NCI-H1694 treated with DMSO at 0.1 percent for 48 hours (cell line): ENCODE measurements at places on chromosomes 3 and 15.

- DNase-seq = no peak
These were observed 44.8 kb downstream of the CMTM8 start for GRCh38 chr3:32283304-32283703.

- no peak for DNase-seq
These were observed 3.9 kb downstream of the VWA5B2 start for GRCh38 chr3:184233127-184233843.

DNA sequence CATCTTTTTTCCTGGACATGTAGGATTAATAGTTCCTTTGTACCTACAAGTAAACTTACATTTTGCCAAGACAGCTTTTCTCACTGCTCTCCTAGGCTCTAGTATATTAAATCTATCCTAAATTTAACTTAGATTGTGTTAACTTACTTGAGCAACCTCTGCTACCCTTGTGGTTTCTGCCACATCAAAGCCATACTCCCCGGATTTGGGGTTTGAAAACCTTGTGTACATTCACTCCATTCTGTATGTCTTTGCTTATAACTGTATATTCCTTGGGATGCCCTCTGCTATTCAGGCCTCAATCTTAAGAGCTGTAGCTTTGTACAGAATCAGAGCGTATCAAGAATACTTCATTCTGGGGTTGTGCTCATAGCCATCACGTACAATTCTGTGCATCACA, 60.4 kb downstream of the ARIH1 start:
- no peak for DNase-seq

- DNase-seq = no peak
These were observed 2.7 kb downstream of the SPESP1 start for GRCh38 chr15:68933001-68933400.

- no peak for DNase-seq
These were observed 368.2 kb downstream of the GBE1 start for GRCh38 chr3:81393251-81393650.

GRCh38 chr3:172094621-172095557, 55.5 kb downstream of the FNDC3B start:
- no peak for DNase-seq

- no peak for DNase-seq
These were observed 270.4 kb upstream of the CTDSPL start for GRCh38 chr3:37591116-37591781.

DNA sequence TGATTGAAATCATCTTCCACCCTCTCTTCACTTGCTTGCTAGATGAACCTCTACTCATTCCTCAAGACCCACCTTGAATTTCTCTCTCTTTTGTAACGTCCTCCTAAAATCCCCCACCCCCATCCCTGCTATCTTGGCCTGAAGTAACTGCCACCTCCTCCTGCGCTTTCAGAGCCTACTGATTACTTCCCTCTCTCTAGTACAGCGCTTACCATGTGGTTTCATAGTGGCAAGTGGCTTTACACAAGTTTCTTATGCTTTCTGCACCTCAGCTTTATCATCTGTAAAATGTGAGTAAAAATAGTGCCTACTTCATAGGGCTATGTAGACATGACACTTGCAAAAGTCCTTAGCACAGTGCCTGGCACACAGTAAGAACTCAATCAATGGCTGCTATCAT, 28.7 kb upstream of the DAZL start:
- DNase-seq = no peak

DNA sequence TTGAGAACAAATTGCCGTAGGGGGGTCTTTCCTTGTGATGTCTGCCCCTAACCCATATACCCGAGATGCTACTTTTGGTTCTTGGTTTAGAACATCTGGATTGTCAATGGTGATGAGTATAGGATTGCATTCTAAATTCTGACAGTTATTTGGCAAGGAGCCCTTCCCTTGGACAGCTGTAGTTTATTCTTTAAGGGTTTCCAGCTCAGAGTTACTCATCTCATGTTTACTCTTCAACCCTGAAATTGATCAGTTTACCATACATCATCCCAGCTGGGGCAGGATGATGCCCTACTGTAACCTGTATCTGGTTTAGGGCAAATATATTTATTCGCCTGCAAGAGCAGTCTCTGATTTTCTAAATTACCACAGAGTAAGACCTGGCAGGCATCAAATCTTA, 85.7 kb upstream of the XCR1 start:
- DNase-seq = no peak

GRCh38 chr3:43512754-43513404, 108.9 kb downstream of the ANO10 start:
- no peak for DNase-seq

GRCh38 chr15:31325595-31326155, 960 bp upstream of the KLF13 start:
- DNase-seq = no peak

DNA sequence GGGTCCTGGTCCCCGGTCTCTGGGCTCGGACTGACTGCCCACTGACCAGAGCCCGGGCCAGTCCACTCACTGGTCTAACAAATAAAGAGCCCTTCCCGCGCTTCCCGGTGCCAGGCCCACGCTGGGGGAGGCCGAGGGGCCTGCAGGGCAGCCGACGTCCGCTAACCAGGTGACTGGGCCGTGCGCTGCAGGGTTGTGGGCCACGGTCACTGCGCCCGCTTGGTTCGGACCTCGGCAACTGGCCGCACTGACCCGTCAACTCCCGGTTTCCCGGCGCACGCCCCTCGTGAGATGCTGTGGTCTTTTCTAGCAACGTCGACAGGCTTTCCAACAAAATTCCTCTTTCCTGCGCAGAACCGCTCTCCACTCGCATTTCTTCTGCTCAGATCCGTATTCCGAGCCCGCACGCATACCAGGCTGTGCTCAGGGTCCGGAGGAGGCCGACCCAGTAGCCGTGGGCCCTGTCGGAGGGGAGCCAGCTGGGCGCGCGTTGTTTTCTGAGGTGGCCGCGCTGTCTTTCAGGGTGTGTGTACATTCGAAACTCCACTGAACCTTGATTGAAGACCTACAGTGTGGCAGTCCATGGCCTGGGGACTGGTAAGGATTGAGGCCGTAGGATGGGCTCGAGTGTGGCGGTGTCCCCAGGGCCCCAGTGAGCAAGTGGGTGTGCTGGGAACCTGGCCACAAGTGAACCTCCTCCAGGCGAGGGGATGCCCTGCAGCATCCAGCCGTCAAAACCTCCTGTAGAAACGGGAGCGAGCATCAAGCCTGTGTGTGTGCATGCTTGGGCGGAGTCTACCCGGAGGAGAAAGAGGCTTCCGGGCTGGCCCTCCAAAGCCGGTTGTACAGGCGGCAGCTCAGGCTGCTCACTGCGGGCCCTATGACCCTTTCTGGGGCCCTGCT, 875 bp upstream of the NT5DC2 start:
- peak; percentile 11 for DNase-seq

DNA sequence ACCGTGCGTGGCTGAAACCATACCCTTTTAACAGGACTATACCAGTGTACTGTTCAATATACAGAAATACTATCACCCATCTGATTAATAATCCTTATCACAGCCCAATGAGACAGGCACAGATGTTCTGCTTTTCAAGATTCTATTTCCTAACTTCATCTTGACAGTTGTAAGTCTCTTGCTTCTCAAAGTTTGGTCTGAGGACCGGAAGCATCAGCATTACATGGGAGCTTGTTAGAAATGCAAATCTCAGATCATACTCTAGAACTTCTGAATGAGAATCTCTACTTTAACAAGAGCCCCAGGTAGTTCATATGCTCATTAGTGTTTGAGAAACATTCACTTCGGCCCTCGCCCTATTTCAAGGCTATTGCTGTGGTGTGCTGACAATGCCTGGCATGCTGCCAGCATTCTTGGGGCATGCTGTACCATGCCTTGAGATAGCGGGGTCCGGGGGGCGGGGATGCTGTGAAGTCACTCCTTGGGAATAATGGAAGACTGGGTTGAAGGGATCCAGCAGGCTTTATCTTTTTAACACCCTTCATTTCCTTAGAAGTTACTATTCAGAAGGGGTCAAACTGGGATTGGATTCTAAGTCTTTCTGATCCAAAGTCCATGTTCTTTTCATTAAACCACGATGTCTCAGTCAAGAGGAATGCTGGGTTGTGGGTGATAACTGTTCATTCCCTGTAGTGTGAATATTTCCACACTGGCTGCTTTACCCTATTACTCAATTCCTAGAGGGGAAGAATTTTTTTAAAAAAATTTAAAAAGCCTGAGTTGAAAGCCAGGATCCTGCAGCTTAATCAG, 194.7 kb downstream of the LPP start:
- DNase-seq = no peak

- peak; percentile 81 for DNase-seq
These were observed 111.4 kb downstream of the DLG1 start for GRCh38 chr3:197186887-197187588.

DNA sequence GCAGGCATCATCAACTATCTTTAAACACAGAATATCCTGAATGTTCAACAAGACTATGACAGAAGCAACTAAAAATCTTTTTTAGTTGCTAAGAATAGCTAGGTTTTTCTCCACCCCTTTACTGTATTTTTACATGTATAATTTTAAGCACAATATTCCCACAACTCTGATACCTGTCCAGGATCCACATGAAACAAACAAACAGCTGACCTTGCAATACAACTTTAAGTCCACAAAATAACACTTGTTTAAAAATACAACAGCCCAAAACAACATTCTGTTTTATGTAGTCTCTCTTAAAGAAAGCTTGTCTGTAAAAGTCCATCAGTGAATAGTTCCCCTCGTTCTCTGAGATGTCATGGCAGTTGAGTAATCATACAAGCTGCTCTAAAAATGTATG, 41.1 kb downstream of the IFT57 start:
- no peak for DNase-seq

- no peak for DNase-seq
These were observed 223.7 kb downstream of the PCCB start for GRCh38 chr3:136473716-136474326.

GRCh38 chr3:143352850-143353550, 233.4 kb downstream of the CHST2 start:
- DNase-seq = no peak

- no peak for DNase-seq
These were observed 30.1 kb upstream of the RPL32 start for GRCh38 chr3:12871404-12871983.

GRCh38 chr3:50450209-50450921, 53.1 kb downstream of the CACNA2D2 start:
- DNase-seq = no peak

DNA sequence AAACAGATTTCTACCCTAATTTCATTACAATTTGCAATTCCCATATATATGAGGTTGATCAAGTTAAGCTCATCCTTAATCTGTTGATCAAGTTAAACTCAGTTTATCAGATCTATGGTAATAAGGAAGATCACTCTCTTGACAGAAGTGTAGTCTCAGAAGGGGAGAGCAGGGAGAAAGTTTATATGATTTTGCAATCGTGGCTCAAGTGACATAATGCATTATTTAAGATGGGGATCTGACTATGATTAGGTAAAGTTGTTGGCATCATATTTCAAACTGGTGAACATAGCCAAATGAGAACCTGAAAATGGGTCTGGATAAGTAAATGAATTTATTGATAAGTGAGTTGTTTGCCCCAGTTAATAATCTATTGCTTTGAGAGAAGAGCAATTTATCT, 995.3 kb downstream of the OTOL1 start:
- no peak for DNase-seq

- DNase-seq = no peak
These were observed 699.2 kb downstream of the TUSC7 start for GRCh38 chr3:117408811-117409210.

- DNase-seq = no peak
These were observed at the start of gene RHCG for GRCh38 chr15:89496155-89497098. TSS of gene RHCG (minus strand) at chr15:89496583. CDS start at chr15:89496544, 39 bp downstream.

DNA sequence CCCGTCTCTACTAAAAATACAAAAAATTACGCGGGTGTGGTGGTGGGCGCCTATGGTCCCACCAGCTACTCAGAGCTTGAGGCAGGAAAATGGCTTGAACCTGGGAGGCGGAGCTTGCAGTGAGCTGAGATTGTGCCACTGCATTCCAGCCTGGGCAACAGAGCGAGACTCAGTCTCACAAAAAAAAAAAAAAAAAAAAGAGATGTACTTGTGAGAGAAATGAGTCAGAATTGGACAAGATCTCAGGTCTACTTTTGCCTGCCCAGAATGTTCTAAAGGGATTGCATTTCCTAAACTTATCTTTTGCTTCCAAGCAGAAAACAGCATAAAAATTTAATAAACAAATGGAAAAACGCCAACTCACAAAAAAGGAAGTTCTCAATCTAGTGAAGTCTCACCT, 167.5 kb downstream of the NR2F2 start:
- DNase-seq = no peak

GRCh38 chr15:72920551-72920950, 131.7 kb upstream of the NEO1 start:
- no peak for DNase-seq

DNA sequence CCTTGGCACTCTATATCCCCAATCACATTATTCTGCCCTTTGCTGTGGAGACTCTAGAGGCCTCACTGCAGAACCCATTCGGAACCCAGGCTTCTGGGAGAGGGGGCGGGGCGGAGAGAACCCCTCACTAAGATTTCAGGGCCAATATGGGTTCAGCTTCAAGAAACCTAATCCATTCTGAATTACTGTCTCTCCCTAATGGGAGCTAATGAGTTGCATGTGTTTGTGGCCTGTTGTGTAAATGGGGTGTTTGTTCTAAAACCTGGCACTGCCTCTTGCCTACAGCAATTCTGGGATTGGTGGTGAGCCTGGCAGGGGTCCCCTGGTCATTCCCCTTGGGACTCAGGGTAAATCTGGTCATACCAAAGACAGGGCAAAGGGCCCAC, 605 bp upstream of the RASL12 start:
- no peak for DNase-seq

DNA sequence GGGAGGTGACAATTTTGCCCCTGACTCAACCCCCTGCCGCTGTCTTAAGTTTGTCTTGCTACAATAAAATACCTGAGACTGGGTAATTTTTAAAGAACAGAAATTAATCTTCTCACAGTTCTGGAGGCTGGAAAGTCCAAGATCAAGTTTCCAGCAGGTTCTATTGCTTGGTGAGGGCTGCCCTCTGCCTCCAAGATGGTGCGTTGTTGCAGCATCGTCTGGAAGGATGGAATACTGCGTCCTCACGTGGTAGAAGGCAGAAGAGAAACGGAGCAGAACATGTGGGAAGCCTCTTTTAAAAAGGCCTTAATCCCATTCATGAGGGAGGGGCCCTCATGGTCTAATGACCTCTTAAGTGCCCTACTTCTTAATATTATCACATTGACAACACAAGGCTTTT, 87.3 kb upstream of the SNTN start:
- DNase-seq = no peak

DNA sequence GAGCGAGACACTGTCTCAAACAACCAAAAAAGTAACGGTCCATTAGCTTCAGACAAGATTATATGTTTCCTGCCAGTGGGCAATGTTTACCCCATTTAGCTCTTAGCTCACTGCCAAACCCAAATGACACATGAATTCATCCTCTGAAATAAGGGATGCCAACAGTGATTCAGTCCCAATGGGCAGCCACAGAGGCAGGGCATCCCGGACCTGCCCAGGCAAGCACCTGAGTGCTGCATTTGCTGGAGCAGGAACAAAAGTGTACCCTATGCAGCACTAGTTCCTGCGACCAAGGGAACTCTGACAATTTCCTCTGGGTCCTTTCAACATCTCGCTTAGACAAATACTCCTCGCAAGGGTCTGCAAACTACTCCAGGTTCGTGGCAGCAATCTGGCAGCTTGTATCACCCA, 8.0 kb downstream of the IP6K2 start:
- no peak for DNase-seq
